SK-N-SH treated with all-trans-retinoic acid at 6 μM for 48 hours (cell line): ENCODE measurements at places on chromosomes 3 and 15.
A peak's percentile ranks its signal among the peaks of the same experiment; 100 is the strongest.

DNA sequence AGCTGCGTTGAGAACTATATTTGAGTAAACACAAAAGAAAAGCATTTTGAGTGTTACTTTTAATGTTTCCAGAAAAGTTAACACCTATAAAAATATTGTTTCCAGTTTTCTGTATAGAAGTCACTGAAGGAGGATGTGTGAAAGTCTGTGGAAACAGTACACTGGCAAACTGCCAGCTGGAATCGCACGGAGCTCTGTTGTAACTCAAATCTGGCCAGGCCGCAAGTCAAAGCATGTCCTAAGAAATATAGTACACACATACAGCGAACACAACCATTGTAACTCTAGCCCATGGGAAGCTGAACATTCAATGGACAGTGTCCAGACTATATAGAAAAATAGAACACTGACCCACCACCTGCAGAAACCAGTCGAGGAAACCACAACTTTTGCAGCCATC is 657.2 kb downstream of the FHIT start:
- ATAC-seq = no peak

DNA sequence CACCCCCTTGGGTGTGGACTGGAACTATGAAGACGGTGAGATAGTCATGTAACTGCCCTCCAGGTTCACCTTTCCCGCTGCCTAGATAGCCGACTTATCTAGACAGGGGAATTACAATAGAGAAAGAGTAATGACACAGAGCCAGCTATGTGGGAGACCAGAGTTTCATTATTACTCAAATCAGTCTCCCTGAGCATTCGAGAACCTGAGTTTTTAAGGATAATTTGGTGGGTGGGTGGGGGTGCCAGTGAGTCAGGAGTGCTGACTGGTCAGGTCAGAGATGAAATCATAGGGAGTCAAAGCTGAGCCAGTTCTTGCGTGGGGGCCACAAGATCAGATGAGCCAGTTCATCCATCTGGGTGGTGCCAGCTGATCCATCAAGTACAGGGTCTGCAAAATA is 19.7 kb upstream of the DNAJC19 start:
- no peak for ATAC-seq

DNA sequence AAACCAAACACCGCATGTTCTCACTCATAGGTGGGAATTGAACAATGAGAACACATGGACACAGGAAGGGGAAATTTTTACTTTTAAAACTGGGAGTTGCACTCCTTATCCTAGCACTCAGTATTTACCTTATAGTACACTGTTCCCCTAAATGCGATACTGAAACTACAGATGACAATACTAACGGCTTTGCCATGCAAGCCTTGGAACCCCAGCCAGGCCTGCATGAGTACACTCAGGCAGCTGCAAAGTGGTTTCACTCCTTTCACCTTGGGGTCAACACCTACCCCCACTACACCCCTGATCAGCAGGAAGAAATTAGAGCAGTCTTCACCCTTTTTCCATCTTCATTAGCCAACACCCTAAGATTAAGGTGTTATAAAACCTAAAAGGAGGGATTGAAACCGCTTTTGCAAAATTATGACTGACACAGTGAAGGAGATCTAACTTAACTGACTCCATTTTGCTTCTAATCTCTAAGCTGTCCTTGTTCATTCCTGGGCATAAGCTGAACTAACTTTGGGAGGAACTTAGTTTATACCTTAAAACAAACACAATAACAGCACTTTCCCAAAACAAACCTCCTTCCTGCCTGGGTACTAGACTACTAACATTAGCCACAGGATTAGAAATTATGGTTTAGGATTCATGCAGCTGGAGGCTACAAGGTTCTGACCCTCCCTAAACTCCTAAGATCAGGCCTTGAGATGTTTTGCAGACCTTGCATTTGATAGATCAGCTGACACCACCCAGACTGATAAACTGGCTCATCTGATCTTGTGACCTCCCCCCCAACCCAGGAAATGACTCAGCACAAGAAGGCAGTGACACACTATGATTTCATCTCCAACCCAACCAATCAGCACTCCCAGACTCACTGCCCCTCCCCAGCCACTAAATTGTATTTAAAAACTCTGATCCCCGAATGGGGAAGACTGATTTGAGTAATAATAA is 452.1 kb upstream of the PPP2R3A start:
- ATAC-seq = peak; percentile 40; the same call in 1 of the 3 replicates

DNA sequence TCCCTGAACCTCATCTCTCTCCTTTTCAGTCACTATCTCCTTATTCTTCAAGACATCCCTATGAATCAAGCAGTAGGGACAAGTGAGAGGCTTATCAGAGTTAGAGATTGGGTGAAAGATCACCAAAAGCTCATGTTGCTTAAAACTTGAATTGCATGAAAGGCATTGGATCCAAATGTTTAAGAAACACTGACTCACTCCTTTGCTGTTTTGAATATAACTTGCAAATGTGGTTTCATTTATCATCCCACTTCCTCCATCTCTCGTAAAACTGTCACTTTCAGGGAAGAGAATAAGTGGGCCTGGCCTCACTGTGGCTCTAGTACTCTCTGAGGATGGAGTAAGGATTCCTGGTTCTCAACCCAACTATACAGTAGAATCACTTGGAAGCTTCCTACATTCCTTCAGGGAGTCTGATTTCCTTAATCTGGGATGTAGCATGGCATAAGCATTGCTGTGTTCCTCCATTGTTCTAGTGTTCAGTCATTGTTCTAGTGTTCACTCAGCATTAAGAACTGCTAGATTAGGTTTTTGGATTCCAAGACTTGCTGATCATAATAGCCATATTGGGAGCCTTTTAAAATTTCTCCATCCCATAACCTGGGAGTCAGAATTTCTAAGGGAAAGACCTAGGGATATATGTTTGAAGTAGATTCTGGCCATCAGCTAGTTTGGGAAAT is 171.8 kb downstream of the TMEM108 start:
- peak; percentile 86 for ATAC-seq

DNA sequence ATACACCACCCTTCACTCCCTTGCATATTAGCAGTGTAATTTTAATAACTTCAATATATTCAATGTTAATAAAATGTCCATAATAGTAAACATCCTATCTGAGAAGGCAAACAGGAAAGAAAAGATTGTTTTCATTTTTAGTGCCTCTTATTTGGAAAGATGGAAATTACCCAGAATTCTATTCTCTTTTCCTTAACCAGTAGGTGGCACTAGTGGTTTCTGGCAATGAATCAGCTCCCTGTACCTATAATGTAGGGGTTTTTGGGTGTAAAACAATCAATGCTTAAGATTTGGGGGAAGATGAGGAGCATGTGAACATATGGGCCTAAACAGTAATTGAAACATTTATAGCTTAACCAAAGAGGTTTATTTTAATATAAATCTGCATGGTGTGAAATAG is 5.7 kb upstream of the SEMA6D start:
- ATAC-seq = no peak

GRCh38 chr15:32096213-32096612 is 65.9 kb downstream of the CHRNA7 start:
- no peak for ATAC-seq

GRCh38 chr3:192843119-192843518 is 74.5 kb downstream of the MB21D2 start:
- ATAC-seq = no peak

GRCh38 chr3:141409940-141410241 is 41.6 kb downstream of the ZBTB38 start:
- ATAC-seq = no peak

- no peak; the same call in 1 of the 3 replicates for ATAC-seq
Measured at GRCh38 chr3:125232401-125232800, 19.9 kb upstream of the SLC12A8 start.

DNA sequence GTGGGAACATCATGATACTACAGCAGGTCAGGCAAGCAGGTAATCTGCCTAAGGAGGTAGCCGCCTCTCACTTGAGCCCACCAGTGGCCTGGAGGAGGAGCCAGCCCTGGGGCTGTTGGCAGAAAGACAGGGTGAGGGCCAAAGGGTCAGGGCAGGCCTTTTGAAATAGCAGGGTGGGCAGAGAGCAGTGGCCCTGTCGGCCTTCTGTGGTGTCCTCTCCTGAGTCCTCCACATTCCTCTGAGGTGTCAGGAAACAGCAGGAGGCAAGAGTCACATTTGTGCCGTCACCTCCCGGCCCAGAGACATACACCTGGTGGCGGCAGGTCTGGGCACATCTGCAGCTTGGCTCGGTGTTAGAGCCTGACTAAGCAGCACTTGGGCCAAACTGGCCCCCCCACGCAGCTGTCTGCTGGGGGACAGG is 3.9 kb upstream of the BNC1 start:
- no peak for ATAC-seq

- ATAC-seq = peak; percentile 88
Measured at GRCh38 chr3:149377408-149378364, at the start of gene TM4SF1. TSS of gene TM4SF1 (minus strand) at chr3:149377649. CDS start at chr3:149377547, 102 bp downstream.

DNA sequence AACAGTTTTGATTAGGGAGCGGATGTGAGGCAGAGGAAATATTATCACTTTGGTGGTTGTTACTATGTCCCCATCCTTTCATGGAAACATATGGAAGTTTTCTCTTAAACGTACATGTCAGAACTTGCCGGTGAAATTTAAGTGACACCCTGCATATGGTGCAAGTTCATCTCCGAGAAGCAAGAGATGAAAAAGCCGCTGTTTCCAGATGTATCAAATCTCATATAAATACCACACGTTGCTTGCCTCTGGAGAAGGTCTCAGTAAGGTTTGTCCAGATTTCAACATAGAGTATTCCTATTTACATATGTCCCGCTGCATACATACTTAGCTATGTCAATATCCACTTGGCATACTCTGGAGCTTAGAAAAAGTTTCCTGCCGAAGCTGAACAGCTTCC is 172.2 kb upstream of the ICE2 start:
- ATAC-seq = no peak

GRCh38 chr3:151085889-151086483 is 522 bp downstream of the MED12L start:
- peak; percentile 34 for ATAC-seq

DNA sequence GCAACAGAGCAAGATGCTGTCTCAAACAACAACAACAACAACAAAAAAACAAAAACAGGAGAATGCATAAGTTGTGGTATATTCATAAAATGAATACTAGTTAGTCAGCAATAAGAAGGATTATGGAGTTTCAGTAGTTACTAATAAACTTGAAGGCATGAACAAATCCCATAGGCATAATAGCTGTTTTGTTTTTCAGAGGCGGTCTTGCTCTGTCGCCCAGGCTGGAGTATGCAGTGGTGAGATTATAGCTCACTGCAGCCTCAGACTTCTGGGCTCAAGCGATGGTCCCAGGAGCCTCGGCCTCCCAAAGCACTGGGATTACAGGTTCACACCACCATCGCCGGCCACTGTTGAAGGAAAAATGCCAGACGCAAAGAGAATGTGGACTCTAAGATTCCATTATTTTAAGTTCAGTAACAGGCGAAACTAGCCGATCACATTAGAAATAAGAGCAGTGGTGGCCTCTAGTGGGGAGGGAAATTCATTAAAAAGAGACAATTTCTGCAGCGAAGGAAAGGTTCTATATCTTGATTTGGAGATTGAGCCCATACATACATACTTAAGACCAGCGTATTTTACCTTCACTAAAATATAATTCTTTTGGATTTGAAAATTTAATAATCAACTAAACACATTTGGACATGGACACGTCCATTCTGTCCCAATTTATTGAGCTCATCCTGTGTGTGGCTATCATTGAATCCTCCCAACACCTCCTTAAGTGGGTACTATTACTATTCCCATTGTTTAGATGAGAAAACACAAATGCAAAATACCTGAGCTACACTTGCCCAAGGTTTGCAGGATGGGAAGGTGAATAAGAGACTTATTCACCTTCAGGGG is 27.4 kb upstream of the HDAC11 start:
- peak; percentile 66 for ATAC-seq

DNA sequence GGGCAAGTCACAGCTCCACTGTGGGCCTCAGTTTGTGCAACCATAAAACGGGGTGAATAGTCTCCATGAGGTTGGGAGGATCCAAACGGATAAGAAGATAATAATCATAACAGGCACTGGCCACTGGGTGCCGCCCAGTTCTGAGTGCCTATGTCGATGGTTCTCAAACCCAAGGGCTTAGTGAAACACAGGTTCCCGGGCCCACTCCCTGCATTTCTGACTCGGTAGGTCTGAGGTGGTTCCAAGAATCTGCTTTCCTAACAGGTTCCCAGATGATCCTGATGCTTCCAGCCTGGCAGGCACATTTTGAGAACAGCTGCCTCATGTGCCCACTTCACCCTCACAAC is 21.2 kb downstream of the ALS2CL start:
- ATAC-seq = no peak

DNA sequence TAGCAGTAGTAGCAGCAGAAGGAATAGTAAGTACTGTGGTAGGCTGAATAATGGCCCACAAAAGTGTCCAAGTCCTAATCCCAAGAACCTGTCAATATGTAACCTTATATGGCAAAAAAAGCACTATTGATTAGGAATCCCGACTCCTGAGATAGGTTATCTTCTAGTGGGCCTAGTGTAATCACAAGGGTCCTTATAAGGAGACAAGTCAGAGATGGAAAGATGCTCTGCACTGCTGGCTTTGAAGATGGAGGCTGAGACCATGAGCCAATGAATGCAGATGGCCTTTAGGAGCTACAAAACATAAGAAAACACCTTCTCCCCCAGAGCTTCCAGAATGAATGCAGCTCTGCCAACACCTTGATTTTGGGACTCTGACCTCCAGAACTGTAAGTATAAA is 36.0 kb downstream of the TIPARP start:
- no peak for ATAC-seq

GRCh38 chr3:175325440-175325839 is 466.3 kb downstream of the NAALADL2 start:
- no peak for ATAC-seq

- no peak for ATAC-seq
Measured at GRCh38 chr3:5047764-5048419, 68.7 kb downstream of the BHLHE40 start.

DNA sequence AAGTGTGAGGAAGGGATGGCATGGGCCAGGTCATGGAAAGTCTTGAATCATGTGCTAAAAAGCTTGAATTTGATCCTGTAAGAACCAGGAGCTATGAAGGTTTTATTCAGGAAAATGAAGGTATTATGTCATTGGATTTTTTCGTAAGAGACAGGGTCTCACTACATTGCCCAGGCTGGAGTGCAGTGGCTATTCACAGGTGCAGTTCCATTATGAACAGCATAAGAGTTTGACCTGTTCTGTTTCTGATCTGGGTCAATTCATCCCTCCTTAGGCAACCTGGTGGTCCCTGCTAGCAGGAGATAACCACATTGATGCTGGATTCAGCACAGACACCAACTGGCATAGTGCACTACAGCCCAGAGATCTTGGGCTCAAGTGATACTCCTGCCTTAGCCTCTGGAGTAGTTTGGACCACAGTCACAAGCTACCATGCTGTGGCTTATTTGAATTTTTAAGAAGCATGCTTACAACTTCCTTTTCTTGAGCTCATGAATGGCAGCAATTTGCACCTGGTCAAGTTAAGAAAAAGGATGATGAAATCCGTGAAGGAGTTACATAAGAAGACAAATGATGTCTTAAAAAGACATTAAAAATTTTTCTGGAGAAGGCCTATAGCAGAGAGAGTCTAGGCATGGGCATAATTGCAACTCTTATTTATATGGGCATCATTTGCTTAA is 79.1 kb downstream of the CADPS start:
- no peak for ATAC-seq
